Stimulated activated CD8-positive, alpha-beta memory T cell treated with anti-CD3 and anti-CD28 coated beads, Interleukin-2, amount 100 ng/mL, for 48 hours (primary cell): ENCODE measurements at places on chromosomes 3 and 15.

DNA sequence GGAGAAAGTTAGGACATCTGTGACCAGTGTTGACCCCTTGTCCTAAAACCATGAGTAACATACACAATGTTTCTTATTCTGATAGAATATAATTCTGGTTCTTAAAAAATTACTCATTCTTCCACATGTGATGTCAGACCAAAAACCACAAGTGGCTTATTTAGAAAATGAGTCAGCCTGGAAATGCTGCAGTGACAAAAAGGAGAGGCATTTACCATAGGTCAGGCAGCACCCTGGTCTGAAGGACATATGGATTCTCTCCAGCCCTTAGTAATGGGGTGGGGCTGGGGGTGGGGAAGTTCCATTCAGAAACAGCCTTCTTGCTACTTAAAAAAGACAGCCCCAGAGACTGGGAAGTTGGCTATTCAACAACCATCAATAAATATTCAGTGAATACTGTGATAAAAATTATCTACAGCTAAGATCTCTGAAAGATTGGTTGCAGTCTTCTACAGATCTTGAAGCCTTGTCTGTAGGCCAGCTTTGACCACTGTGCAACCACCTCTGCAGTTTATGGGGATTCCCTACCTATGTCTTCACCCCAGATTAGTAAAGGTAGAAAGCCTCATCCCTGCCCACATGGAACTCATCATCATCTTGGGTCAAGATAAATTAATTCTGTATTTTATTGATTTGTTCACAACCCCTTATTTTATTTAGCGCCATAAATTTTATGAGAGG, 34.9 kb upstream of the TIMP4 start:
- DNase-seq: no peak

DNA sequence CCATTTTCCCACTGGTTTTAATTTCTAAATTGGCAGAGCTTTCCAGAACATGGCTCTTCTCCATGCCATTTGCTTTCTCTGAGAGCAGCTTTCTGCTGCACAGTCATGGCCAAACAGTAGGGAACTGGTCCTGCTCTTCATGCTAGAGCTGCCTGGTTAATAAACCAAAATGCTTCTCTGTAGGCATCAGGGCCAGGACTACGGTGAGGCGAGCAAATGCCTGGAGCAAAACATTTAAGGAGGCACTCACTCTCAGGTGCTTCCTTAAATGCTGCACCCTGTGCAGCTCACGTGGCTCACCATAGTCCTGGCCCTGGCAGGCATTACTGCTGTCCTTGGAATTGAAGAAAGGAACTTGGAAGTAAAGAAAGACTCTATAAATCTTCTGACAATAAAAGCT, 48.5 kb upstream of the PPP2R3A start:
- no peak for DNase-seq

GRCh38 chr15:62482785-62483429, 317.8 kb upstream of the C2CD4B start:
- DNase-seq: peak; percentile 0

DNA sequence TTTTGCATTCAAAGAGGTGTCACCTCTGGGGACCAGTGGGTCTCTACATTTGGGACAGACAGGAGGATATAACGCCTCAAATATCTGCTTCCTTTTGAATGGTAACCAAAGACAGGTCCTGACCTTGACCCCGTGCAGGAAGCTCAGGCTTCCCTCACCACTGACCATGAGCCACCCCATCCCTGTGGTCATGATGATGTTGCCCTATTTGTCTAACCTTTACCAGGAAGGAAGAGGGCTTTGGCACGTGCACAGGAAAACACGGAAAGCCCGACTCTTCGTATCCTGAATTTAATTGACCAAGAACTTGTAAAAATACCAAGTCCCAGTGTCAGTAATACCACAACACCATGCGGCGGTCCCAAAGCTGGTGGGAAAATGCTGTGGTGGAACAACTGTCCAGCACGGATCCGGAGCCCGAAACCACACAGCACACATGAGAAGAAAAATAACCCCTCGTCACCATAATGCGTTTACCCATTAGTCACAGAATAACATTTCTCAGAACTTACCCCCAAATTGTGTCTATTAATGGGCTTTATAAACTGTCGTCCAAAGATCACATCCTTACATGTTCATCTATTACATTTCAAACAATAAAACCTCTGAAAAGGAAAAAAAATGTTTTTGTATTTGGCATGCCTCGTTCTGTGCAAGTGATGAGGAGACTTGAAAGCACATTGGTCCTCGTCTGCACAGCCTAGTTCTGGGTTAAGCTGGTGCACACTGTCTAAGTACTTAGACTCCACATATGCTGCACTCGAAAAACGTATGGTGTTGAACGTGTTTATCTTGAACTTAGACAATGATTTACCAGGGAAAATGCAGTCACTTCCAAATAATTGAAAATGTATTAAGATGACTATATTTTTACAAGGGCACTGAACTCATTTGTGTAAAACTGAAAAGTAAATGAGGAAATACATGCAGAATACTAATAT, 118.9 kb upstream of the IGF1R start:
- DNase-seq: no peak

- DNase-seq: no peak
Observed at GRCh38 chr3:105139881-105140560, 226.7 kb upstream of the ALCAM start.

- no peak for DNase-seq
Observed at GRCh38 chr3:43857361-43858293, 166.9 kb downstream of the ABHD5 start.

GRCh38 chr3:195020921-195021320, 250.0 kb downstream of the XXYLT1 start:
- DNase-seq: no peak

GRCh38 chr3:34012102-34012461, 213.7 kb downstream of the PDCD6IP start:
- no peak for DNase-seq

GRCh38 chr3:43248973-43249372, 37.4 kb upstream of the SNRK start:
- no peak for DNase-seq

DNA sequence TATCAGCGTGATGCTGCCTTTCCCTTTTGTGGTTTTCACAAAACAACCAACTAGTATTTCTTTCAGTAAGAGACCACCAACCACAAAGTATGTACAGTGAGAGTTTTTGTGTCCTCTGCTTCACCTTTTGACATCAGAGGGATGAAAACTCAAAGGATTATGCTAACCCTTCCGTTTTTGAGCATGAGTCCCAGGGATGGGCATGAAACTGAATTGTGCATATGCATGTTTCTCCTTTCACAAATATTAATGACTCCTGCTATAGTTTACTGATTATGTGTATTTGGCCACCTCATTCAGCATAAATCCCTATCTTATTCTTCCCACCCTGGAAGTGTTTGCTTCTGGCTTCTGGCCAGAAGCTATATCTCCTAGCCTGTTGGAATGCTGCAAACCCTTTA, 59.2 kb downstream of the RSRC1 start:
- no peak for DNase-seq

- DNase-seq: no peak
Observed at GRCh38 chr15:50873935-50874361, 34.5 kb upstream of the AP4E1 start.

- no peak for DNase-seq
Observed at GRCh38 chr3:194212845-194213331, 76.9 kb downstream of the HES1 start.

DNA sequence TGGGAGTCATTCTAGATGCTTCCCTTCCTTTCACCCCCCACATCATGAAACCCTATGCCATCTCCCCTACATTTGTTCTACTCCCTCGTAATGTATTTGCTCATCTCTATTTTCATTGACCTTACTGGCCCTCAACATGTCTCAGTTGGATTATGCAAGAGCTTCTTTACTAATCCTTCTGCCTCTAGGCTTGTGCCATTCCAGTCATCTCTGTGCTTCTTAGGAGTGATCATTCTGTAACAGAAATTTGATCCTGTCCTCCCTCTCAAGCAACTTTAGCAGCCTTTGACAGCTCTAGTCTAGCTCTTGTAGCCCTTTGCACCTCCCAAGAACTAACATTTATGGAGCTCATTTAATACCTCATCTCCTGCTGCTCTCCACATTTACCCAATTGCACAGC, 64.7 kb downstream of the ISL2 start:
- DNase-seq: no peak

DNA sequence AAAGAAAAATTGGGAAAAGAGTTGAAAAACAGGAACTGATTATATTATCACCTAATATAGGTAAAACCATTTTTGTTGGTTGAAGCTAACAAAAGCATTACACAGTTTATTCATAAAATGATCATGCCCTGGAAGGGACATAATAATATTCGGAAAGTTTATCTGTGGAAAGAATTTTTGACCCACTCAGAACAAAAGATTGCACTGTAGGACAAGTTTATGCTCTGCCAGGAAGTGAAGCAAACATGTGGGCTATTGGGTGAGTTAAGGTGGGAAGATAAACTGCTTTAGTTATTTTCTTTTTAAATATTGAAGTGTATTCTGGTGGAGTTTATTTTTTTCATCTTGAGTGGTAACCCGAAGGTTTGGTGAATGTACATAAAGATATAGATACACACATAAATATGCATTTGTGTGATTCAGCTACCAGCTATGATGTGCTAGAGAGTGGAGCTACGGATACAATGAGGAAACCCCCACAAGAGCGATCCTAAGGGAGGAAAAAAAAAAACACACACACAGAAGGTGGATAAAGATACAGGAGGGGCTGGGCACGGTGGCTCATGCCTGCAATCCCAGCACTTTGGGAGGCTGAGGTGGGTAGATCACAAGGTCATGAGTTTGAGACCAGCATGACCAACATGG, 506.4 kb upstream of the THBS1 start:
- no peak for DNase-seq

DNA sequence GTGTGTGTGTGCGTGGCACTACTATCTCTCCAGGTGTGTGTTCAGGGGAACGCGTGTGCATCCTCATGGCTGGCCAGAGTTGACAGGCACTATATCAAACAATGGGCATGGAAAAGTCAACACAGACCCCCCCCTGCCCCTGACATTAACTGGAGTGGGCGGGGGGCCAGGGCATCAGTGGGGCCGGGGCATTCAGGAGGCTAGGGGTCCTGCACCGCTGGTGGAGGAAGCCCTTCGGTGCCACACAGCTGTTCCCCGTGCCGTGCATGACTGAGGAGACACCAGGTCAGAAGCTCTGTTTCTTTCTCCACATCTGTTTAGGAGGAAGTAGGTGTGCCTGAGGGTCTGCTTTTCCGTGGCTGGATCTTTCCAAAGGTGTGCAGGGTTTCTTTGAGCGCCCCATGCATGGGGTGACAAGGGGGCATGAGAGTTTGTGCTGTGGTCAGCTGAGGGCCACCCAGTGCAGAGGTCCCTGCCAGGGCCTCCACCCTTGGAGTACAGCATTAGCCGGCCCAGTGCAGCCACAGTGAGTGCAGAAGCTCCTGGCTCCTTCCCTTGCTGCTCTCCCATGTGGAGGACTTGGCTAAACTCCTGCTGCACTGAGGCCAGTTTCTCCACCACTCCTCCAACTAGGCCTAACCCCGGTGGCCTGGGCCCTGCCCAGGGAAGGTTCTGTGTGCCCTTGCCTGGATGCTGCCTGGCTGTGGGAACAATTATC, 7.5 kb downstream of the C3orf22 start:
- DNase-seq: no peak

- no peak for DNase-seq
Observed at GRCh38 chr3:27387625-27388024, 18.4 kb upstream of the NEK10 start.

DNA sequence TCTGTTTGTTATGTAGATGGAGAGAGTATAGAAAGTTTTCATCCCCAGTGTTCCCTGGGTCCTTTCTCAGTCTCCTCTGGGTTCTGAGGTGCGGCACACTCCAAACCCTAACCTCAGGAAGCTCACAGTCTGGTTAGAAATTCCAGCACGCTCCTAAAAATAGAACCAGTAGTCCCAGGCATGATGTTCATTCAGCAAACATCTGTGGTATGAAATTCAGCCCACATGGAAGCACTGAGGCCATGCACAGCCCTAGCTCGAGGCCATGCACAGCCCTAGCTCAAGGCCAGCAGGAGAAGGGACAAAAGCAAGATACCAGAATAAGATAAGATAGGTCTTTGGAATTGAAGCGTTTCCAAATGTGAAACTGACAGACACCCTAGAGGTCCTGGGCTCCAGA, 82.3 kb upstream of the OXTR start:
- DNase-seq: no peak

- DNase-seq: no peak
Observed at GRCh38 chr15:79956354-79956939, 14.5 kb downstream of the BCL2A1 start.

DNA sequence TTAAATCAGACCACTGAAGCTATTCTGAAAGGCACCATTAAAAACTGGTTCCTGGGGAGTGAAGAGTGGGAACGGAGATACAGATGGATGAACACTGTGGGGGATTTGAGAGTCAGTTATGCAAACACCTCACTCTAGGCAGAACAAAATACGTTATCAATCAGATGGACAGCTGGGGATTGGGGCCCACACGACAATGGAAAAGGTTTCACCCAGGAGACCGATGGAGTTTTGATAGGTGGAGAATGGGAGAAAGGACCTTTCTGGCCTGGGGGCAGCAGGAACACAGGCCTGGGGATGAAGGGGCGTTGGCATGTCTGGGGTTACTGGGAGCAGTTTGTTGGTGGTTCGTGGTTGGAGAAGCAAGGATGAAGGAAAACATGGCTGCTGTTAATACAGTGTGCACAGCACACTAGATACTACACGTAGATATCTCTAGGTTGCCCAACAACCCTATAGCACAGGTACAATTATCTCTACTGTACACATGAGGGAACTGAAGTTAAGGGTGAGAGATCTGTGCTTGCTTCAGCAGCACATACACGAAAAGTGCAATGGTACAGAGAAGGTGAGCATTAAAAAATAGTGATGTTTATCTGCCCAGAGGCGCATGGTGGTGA, 16.5 kb downstream of the ST6GAL1 start:
- DNase-seq: no peak

GRCh38 chr3:127214975-127215374, 22.0 kb downstream of the PRR23E start:
- no peak for DNase-seq

- no peak for DNase-seq
Observed at GRCh38 chr3:141452045-141452444, 34.8 kb upstream of the RASA2 start.

GRCh38 chr15:42402455-42403205, 43.3 kb downstream of the CAPN3 start:
- DNase-seq: no peak

GRCh38 chr3:64675687-64676247, 12.0 kb downstream of the ADAMTS9 start:
- DNase-seq: no peak

DNA sequence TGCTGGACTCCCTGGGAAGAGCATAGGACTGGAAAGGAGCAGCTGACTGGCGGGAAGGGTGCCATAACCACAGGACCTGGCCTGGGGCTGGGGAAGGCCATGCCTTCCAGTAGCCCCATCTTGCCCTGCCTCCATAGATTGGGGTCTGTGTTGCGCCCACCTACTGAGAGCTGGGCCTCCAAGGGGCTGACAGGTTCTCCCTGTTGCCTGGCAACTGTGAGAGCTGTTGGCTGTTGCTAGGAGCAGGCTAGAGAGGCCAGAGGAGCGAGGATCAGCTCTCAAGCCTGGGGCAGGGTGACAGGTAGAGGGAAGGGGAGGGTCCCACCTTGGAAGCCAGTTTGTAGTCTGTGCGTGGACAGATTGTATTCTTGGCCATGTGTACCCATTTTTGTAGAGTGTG, 2.8 kb upstream of the GNAI2 start:
- no peak for DNase-seq
